Activated T-cell treated with anti-CD3 and anti-CD28 coated beads for 4 hours (primary cell): ENCODE measurements at places on chromosomes 12 and 14.

DNA sequence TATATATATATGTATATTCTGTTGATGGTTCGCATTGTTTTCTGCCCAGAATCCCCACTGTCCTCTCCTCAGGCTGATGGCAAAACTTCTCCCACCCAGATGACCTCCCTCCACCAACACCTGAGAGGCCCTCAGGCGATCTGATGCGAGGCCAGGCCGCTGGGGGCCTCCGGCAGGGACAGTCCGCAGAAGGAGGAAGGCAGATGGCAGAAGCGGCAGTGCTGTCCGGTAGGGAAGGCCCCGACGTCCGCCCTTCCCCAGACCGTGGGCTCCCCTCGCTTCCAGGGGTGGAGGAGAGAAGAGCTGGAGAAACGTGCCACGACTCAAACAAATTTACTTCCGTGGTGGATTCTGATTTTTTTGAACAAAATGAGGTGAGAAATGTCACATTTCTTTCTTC lies 178.3 kb upstream of the RGS6 start:
- no peak for DNase-seq

DNA sequence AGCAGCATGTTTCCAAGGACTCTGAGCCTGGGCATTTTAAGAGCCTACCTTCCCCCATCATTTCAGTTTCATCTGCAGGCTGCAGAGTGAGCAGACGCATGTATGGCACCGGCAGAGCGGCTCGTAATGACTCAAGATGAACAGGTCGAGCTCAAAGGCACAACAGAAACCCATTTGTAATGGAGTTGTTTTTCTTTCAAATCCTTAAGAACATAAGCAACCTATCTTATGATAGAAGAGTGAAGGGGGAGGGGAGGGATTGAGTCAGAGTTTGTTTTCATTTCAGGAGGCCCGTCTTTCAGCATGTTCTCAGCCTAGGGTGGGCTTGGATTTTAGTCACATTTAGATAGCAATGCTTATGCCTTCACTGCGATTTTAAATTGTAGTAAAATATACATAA lies 54.9 kb upstream of the CISTR start:
- no peak for DNase-seq

DNA sequence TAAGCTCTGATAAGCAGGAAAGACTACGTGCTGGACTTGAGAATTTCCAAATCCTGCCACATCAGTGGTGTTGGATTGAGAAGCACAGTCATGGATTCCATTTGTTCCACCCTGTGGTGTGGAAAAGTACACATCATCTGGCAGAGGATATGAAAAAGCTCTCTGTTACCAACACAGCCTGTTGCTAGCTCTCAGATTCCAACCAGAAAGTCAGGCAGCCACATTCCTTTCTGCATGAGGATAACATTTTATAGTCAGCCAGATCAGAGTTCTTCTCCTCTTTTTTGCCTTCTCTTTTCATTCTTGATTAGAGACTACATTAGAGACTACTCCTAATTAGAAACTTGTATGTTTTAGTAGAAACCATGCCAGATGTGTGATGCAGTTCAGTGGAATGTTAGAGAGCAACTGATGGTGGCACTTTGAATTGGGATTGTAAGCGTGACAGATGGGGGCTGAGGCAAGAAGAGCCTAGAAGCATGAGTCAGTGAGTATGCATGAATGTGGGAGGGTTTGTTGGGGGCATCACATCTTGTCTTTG lies 61.2 kb upstream of the STXBP6 start:
- DNase-seq = no peak

GRCh38 chr14:105445290-105445689 lies 25.7 kb downstream of the MTA1 start:
- DNase-seq = no peak

DNA sequence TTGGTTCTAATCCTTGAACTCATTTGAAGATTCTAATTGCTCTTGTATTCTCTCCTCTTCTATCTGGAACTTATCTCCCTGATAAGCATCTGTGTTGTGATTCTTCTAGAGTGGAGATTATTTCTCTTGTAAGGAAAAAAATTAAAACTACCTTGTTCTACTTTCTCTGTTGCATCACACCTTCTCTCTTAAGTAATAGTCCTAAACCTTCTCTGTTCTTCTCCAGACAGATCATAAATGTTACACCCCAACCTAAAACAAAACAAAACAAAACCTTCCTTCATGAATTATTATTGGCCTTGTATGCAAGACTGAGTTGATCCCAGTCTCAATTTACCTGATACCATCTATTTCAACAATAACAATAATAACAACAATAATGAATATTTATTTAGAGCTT lies 612.1 kb downstream of the DIO2 start:
- no peak for DNase-seq

DNA sequence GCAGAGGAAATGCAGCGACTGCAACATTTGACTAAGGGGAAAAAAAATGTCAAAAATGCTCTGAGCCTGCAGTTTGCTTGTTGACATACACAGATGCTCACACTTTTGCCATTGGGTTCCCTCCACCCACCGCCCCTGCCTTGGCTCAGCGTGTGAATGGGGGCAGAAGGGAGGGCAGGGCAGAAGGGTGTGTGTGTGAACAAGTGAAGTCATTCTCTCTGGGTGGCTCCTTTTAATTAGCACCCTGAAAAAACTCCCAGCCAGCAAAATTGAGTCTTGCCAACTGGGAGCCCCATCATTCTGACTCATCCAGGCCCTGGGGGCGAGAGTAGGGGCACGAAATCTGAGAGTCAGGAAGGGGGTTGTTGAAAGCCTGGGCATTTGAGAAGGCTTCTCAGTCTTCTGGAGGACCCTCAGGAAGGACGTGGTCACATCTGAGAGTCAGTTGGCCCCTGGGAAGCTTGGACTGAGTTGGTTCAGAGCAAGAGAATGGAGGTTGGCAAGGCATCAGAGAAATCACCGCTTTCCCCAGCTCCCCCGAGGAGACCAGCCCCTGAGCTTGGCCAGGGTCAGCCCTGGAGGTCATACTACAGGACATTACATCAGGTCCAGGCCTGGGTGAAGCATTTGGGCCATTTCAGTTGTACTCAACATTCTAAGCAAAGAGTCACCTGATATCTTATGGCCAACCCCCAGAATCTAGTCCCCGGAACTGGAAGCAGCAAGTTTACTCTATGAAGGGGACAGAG lies 22.7 kb upstream of the KRT78 start:
- DNase-seq = no peak

- no peak for DNase-seq
Measured at GRCh38 chr14:62661818-62662217, 383.4 kb downstream of the KCNH5 start.

GRCh38 chr12:108305991-108306501 lies 33.1 kb downstream of the CMKLR1 start:
- no peak for DNase-seq

- DNase-seq = no peak
Measured at GRCh38 chr12:112848972-112849371, 57.4 kb downstream of the RPH3A start.

DNA sequence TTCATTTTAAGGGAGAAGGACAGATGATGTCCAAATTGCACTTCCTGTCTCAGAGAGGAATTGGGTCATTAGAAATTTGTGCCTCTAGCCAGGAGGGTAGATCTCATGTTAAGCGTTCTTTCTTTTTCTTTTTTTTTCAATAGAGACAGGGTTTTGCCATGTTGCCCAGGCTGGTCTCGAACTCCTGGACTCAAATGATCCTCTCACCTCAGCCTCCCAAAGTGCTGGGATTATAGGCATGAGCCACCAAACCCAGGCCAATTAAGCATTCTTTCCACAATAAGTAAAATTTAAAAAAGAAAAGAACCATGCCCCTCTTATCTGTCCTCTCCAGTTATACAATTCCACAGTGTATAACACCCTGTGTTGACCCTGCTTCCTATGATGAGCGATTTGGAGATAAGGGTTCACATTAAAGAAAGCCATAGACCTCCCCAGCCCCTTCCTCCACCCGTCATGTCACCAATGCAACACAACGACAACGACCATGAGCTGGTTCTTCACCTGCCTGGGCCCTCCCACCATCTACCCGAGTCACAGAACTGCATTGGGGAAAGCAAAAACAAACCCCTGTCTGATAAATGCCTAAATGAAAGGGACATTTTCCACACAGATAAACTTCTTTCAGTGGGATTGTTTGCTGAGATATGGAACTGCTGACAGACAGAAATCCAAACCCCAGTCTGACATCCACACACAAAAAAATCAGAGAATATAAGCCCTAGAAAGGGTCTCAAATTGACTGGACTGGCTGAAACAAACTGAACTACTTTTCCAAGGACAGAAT lies 37.3 kb downstream of the SSH1 start:
- DNase-seq = no peak

GRCh38 chr12:30996255-30996654 lies 69.7 kb downstream of the TSPAN11 start:
- no peak for DNase-seq

DNA sequence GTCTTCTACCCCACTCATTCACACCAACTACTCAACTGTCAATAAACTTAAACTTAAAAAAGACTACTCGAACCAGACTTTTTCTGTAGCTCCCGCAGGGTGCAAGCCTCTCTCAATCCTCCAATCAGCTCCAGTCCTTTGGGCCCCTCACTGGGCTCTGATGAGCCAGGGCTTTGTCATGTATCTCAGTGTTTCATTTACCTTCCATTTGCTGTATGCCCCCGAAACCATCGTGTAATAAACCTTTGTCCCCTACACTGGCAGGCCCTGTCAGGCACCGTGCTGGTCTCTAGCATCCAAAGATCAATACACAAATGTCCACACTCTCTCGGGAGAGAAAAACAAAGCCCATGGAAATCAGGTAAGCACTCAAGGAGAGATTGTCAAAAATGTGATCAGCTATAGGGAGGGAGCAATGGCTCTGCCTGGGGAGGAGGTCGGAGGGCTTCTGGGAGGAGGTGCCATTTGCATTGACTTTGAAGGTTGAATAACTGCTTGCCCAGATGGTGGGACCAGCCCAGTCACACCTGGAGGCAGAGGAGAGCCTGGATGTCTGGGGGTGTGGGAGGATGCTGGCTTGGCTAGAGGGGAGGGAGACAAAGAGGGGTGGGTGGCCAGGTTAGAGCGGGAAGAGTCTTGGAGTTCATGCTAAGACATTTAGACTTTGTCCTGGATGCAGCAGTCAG lies 42.1 kb upstream of the DICER1 start:
- no peak for DNase-seq

- DNase-seq = no peak
Measured at GRCh38 chr14:49962621-49963020, 69.7 kb downstream of the ARF6 start.

DNA sequence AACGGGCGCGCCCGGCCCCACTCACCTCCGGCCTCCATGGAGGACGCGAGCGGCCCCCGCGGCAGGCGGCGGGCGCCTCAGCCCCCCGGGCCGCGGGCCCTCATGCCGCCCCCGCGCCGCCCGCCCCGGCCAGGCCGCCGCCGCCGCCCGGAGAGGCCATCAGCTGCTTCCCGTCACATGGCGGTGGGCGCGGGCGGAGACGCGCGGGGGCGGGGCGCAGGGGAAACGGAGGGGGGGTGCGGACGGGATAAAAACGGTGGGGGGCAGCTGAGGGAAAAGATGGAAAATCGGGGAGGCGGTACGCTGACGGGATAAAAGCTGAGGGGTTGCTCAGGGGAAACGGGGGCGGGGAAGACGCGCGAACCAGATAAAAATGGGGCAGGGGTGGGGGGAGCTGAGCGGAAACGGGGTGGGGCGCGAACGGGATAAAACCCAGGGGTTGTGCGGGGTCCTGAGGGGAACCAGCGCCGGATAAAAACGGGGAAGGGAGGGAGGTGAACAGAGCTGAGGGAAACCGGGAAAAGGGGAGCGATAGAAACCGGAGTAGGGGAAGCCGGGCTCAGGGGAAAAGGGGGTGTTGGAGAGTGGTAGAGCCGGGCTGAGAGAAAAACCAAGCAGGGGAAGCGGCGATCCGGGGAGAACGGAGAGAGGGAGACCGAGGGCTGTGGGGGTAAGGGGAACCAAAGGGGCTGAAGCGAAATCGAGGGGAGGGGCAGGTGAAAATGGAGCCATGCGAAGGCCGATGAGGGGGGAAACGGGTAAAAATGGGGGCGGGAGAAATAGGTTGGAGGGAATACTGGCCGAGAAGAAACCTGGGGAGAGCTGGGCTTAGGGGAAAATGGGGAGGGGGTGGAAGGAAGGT lies at the start of gene WSB2:
Gene WSB2 (minus strand): TSS at position 169 of the 862 bp plus-strand sequence. CDS start 131 bp downstream, at position 38.
- DNase-seq = peak; percentile 63

DNA sequence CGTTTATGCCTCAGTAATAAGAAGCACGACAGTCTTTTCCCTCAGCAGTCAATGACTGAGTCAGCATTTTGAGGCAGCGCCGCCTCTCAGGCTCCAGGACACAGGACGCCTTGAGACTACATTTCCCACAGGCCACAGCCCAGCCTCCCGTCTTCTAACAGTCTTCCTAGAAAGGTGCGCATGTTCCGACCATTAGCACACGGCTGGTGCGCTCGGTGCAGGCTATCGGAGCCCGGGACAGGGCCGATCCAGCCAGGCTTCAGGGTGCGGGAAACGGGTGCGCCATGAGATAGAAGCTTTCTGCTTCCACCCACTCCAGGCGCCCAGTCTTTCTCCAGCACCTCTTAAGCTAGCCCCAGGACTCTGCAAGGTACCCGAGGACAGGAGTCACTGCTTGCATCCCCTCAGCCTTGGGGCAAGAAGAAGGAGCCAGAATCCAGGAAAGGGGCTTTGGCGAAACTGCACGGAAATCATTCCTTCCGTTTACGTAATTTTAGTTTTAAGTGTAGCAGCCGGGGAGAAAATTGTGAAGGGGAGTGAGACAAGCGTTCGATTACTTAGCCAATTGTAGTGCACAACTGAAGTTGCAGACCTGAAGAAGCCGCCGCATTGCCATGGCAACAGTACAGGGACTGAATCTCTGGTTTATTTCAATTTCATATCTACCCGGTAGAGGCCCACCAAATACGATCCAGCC lies 54.0 kb downstream of the ZNF641 start:
- peak; percentile 12 for DNase-seq

DNA sequence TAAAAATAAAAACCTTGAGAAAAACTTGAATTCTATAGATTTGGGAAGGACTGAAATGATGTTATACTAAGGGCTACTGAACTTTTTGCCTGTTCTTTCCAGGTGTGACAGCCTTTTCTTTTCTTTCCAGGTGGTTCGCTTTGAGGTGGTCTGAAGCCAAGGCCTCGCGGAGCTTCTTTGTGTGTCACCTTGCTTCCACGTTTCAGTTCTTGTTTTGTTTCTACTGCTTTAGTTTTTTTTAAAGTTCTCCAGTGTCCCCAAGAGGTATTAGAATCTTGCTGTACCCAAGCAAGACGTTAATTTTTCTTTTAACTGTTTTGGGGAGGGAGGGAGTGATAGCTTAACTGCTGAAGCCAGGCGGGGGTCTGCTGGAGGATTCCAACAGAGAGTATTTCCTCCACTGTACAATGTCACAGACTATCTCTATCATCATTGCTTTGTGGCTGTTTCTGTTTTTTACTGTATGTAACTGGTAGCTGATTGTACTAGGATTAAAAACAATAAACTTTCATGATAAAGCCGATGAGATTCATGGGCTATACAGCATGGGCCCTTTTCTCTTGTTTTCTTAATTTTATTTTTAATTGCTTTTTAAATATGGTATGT lies 40.2 kb downstream of the PROX2 start:
- DNase-seq = no peak
